ENCODE measurements at places on chromosomes 5 and 9. TPM values are rescaled to one million over a fixed set of nuclear protein-coding genes. Genes with fewer than 3 reads are reported as not detected.

Gene PALM2AKAP2
- polyA plus RNA-seq: not detected

Gene SMIM33
- polyA plus RNA-seq: not detected

Gene PDCD1LG2
- 0.10 TPM for polyA plus RNA-seq

Gene PCDHB12
- polyA plus RNA-seq: not detected

Gene QRFP
- polyA plus RNA-seq: not detected

Gene CDKN2A
- 2.6 TPM for polyA plus RNA-seq

Gene SLC34A3
- polyA plus RNA-seq: not detected

Gene OTULIN
- 15.4 TPM for polyA plus RNA-seq

Gene FAM200C
- 0.36 TPM for polyA plus RNA-seq
